ENCODE measurements at places on chromosomes 3 and 15.

DNA sequence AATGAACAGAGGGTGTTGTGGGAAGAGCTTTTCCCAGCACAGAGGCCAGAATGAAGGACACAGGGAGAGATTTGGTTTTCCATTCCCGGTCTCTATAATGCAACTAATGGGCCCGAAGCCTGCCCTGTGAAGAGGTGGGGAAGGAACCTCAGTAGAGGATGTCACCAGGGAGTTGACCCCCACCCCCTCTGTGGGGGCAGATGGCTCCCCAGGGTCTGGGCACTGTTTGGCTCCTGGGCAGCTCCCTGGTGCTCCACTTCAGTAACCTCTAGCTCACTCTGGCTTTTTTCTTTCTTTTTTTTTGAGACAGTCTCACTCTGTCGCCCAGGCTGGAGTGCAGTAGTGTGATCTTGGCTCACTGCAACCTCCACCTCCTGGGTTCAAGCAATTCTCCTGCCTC lies 109.1 kb upstream of the DLG1 start:
- DNase-seq, result no peak

DNA sequence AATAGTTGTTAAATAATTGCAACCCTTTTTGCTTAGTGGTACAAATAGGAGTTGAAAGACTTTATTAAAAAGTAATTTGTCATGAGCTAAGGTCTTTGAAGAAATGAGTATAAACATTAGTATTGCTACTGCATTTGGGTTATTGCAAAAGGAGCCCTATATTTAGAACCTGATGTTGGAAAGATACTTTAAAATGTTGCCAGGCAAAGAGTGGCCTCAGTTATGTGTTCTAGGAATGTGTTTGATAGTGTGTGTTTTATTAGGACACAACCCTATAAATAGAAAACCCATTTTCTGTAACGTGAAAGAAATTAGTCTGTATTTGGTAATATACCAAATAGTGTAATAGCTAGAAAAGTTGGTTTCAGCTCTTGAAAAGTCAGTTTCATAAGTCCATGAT lies 10.7 kb downstream of the VPS8 start:
- DNase-seq, result no peak

DNA sequence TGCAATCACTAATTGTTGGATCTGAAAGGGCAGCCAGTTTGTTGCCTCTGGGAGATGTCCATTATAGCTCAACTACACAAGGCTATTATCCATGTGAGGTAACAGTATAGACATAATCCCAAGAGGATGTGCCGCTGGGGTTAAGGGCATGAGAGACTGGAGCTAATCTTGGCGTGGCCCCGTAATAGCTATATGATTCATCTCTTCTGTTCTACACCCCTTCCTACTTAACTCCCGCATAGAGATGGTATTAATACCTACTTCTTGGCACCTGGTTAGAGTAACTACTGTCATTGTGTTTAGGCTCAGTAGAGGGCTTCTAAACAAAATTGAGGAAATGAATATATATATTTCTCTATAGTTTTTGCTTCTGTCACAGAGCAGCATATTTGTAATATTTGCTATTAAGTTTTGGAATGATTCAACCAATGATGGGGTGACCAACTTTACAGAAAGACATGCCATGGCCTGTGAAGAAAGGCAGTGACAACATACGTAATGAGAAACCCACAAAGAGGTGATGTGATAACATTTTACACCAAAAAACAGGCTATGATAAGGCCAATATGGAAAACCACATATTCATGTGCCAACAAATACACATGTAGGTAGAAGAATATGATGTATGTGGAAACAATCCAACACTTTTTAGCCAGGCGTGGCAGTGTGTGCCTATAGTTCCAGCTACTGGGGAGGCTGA lies 76.8 kb upstream of the DPH6 start:
- DNase-seq, result no peak

DNA sequence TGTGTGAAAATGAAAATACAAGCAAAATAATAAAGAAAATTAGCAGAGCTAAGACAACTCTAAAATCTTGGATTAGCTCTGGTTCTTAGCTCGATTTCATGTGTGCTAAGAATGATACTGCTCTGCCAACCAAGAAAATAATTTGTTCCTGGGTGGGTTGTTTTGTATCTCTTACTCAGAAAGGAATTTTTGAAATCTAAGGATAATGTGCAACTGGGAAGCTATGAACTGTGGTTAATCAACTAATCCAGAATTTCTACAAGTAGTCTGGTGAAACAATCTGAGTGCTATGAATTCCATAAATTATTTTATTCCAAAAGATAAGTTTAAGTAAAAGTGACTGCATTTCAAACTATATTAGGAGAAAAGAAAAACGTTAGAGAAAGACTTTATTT lies 92.0 kb downstream of the TFDP2 start:
- DNase-seq, result no peak

DNA sequence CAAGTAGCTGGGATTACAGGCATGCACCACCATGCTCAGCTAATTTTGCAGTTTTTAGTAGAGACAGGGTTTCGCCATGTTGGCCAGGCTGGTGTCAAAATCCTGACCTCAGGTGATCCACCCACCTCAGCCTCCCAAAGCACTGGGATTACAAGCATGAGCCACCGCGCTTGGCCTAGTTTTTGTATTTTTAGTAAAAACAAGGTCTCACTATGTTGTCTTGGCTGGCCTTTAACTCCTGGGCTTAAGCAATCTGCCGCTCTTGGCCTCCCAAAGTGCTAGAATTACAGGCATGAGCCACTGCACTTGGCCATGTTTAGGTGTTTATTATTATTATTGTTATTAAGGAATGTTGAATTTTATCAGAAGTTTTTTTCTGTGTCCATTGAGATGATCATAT lies 14.7 kb downstream of the IL16 start:
- no peak for DNase-seq

DNA sequence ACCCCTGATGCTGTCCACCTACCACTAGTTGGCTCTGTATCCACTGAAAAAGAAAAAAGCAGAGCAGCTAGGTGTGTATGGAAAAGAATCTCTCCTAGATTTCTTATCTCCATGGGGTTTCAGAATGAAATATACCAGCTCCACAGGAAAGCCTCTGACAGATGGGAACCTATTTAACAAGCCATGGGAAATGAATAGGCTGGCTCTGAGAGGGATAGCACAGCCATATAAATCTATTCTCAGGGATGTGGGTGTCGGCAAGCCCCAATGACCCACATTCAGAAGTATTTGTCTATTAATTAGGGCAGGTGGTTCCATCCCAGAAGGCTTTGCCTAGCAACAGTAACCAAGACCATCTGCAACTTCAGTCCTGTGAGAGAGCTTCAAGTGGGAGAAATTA lies 694.1 kb downstream of the AGBL1 start:
- DNase-seq, result no peak

Measured in CD8-positive, alpha-beta T cell (primary cell).